ENCODE measurements at places on chromosomes 4 and X.

- no peak for DNase-seq
Measured at GRCh38 chrX:150572206-150572605, 3.8 kb downstream of the MTM1 start.

DNA sequence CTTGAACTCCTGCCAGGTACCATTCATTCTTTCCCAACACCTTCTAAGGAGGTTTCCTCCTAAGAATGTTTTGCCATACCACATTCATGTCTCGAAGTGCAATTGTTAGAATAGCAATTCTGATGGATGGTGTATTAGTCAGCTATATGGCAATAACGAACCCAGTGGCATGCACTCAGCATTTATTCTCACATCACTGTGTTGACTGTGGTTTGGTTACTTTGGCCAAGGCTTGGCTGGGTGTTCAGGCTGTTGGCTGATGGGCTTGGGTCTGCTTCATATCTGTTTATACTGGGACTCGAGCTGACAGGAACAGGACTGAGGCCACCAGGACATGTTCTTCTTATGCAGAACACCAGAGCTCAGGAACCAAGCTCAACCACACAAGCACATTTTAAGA, 31.7 kb downstream of the PSAPL1 start:
- DNase-seq, result no peak

GRCh38 chr4:7279902-7280301, 87.6 kb downstream of the SORCS2 start:
- DNase-seq, result no peak

GRCh38 chr4:184416913-184417734, 57.2 kb downstream of the IRF2 start:
- peak; percentile 39 for DNase-seq

DNA sequence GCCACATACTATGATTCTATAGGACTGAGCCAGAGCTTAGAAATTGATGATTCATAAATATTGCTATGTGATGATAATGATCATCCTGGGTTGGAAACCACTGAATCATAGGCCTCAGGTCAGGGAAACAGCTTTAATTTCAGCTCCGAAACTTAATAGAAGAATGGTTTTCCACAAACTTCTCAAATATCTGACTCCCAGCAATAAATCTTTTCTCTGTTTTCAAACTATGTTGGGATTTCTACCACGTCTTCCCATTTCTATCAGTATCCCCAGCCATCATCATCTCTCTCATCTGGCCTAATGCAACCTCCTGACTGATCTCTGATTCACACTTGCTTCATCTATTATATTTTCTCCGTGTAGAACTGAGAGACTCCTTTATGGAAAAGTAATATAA, 521.8 kb upstream of the AGA start:
- DNase-seq, result no peak

GRCh38 chr4:33924239-33924638, 2320.1 kb downstream of the ARAP2 start:
- peak; percentile 58 for DNase-seq
